ENCODE measurements at places on chromosomes 3 and 15.
A peak's percentile ranks its signal among the peaks of the same experiment; 100 is the strongest.

GRCh38 chr3:20904671-20905070 is 718.7 kb upstream of the SGO1 start:
- DNase-seq, result no peak

- no peak for DNase-seq
These were observed 30.7 kb upstream of the GRIP2 start for GRCh38 chr3:14570864-14571263.

- no peak for DNase-seq
These were observed 26.1 kb downstream of the KCNMB2 start for GRCh38 chr3:178562143-178562946.

- no peak for DNase-seq
These were observed 34.5 kb downstream of the SLC41A3 start for GRCh38 chr3:126049289-126050049.

DNA sequence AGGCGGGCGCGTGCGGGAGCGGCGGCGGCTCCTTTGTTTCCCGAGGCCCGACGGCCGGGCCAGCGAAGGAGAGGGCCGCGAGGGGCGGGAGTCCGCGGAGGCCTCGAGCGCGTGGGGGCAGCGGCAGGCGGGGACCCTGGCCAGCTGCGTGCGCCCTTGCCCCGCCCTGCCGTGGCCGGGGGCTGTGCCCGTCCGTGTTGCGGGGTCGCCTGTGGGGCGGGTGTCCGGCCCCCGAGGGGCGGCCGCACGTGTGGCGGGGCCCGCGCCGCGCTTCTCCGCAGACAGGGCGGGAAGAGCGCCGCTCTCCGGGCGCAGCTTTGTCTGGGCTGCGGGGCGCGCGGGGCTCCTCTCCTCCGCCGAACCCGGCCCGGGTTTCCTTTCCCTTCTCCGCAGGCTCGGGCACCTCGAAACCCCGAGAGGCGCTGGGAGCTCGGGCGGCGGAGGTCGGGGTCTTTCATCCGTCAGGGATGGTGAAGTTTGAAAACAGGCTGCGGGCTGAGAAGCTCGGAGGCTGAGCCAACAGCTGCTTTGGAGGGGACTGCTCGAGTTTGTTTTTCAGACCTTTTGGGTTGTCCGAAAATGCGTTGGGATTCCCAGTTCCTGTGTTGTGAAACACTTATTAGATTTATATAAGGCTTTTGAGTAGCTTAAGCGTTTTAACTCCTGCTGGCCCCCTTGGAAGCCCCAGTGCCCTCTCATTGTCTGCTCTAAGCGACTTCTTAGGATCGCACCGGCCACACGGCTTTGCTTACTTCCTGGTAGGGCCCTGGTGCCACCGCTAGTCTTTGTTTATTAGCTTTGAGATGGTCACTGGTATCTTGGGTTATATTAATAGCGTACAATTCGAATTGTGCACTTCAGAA is 817 bp downstream of the USP3 start:
- peak; percentile 78 for DNase-seq

GRCh38 chr3:40186508-40186907 is 123.0 kb upstream of the EIF1B start:
- DNase-seq, result no peak

GRCh38 chr3:16290827-16291196 is 25.8 kb downstream of the OXNAD1 start:
- no peak for DNase-seq

- DNase-seq, result no peak
These were observed 286.7 kb downstream of the ROBO2 start for GRCh38 chr3:77326586-77326985.

DNA sequence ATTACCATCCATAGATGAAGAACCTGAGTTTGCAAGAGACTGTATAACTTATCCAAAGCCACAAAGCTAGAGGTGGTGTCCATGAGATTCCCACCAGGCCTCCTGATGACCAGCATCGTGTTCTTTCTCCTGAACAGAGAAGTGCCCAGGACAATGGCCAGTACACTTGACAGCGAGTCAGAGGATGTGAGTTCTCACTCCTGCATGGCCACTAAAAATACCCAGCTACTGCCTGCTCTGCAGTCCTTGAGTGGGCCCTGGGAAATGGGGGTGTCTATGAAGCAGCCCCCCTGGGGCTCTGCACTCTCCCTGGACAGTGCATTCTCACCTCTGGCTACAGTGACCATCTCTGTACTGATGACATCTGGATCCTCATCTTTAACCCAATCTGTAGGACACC is 201.2 kb downstream of the RPLP1 start:
- no peak for DNase-seq
